ENCODE measurements at places on chromosomes 4 and X. TPM values are rescaled to one million over a fixed set of nuclear protein-coding genes. Genes with fewer than 3 reads are reported as not detected.

The RAI2 gene
- 6.7 TPM for total RNA-seq

GRCh38 chr4:23835774-23836478 lies 53.9 kb downstream of the PPARGC1A start:
- no peak for DNase-seq

The SPP1 gene
- total RNA-seq = 1.9 TPM

GRCh38 chrX:73851014-73852009 lies 288.3 kb downstream of the CHIC1 start:
- DNase-seq = peak; percentile 97

- DNase-seq = no peak
These were observed 73.9 kb downstream of the APBB2 start for GRCh38 chr4:41140410-41140809.

DNA sequence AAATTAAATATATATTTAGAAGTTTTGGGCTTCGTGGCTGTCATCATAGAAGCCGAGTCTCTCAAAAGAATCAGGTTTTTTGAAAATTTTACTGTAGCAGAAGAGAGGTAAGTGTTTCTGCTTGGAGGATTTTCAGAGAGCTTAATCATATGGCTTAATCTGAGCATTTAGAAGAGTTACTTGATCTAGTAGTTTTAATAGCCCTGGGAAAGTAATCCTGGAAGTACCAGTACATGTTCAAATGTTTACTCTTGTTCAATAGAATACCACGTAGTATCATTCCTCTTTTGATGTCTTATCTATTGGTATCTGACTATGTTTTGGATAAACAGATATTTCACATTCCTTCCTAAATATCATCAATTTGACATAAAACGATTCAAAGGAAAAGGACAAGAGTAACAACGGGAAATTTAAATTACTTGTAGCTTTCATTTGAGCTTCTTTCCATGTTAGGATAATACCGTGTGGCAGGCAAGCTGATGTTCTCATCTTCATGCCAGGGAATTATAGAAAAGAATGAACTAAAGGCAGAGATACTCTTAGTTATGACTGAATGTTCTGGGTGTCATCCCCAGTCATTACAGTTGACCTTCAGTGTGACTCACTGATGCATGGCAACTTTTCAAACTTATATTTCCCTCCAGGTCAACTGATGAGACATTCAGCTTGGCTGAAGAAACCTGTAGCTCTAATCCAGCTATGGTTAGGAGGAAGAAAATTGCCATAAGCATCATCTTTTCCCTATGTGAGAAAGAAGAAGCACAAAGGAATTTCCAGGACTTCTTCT lies 89.8 kb downstream of the FNIP2 start:
- DNase-seq = no peak

- DNase-seq = no peak
These were observed 508.7 kb upstream of the HTR2C start for GRCh38 chrX:114075073-114075673.

GRCh38 chr4:157185363-157185762 lies 35.2 kb upstream of the GRIA2 start:
- no peak for DNase-seq

DNA sequence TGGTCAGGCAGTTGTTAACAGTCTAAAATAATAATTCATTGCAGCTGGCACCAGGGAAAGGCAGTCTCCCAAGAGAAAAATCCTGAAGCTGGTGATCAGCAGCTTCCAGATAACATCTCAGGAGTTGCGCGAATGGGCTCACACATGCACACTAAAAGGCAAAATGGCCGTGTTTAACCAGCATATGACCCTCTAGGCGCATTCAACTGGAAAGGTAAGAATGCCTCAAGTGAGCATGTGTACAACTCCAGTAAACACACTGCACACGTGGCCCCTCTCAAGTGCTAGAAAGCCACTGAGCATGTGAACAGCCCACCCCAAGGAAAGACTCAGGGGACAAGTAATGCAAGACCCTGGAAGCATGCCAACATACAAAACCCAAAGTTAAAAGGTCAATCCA lies 33.1 kb downstream of the STPG2 start:
- no peak for DNase-seq

- DNase-seq = no peak
These were observed 436.9 kb downstream of the NLGN4X start for GRCh38 chrX:5791721-5792120.

The USP27X gene
- total RNA-seq = 2.8 TPM

GRCh38 chr4:99642725-99643489 lies 14.7 kb downstream of the C4orf54 start:
- DNase-seq = no peak

The SNCA gene
- total RNA-seq = 17.5 TPM

GRCh38 chr4:161133586-161134276 lies 1030.1 kb downstream of the FSTL5 start:
- no peak for DNase-seq

The RHOXF2B gene
- total RNA-seq = not detected

DNA sequence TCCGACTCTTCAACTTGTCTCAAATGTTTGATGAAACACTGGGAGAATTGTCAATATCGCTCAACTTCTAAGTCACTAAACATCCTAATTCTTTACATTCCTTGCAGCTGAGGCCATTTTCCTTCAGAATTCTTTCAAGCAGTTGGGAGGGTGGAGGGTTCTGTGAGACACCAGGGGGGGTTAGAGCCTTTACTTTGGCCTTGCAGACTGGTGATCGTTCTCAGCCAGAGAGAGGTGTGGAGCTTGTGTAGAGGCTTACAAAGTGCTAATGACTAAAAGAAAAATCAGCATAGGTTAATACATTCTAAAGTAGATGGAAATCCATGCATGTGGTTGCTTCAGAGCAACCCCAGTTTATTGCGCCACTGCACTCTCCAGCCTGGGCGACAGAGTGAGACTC lies 21.3 kb upstream of the SOX3 start:
- no peak for DNase-seq

- DNase-seq = no peak
These were observed 13.3 kb downstream of the USP27X start for GRCh38 chrX:49892542-49892941.

DNA sequence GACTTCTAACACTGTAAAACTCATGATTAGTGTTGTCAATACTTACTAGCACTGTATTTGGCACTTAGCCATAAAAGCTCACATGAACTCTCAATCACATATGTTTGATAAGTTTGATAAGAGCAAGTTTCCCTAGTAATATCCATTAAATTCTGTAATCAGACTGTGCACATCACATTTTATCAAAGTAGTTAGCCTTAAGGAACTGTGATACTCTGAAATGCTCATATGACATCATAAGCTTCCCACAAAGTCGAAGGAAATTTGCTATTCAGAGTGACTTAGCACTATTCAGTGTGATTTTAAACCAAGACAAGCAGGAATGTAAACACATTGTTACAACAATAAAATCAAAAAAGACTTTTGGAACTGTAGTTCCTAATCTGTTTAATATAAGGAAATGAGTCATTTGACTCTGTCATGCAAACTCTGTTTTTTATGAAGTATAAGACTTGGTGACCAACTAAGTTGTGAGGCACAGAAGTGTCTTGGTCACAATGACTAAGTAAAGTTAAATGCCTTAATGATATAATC lies 6.7 kb downstream of the SLC7A11 start:
- DNase-seq = no peak

DNA sequence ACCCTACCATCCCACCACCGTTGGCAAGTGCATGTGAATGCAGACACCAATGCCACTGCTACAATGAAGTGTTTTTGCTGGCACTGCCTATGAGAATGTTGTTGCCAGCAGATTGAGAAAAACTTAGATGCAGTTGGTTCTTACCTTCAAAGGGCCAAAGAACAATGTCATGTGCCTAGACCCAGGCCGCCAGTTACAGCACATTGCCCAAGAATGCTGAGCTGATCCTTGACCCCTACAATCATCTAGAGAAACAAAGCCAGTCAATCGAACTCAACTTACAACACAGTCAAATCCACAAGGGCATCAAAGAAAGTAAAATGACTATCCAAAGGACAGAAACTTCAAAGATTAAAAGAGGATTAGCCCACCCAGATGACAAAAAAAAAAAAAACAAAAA lies 102.4 kb upstream of the SPIN4 start:
- no peak for DNase-seq

- no peak for DNase-seq
These were observed 143.4 kb downstream of the KLHL13 start for GRCh38 chrX:117973110-117973807.

The GAB1 gene
- total RNA-seq = 42.9 TPM

DNA sequence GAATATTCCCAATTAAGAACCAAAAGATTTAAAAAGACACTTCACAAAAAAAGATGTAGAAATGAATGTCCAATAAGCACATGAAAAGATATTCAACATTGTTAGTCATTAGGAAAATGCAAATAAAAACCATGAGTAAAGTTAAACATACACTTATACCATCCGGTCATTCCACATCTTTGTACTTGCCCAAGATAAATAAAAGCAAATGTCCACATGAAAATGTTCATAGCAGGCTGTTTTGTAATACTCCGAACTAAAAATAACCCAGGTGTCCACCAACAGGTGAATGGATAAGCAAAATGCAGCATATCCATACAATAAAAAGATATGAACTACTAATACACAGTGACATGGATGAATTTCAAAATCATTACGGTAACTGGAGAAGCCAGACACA lies 28.6 kb upstream of the ZCCHC4 start:
- DNase-seq = no peak

DNA sequence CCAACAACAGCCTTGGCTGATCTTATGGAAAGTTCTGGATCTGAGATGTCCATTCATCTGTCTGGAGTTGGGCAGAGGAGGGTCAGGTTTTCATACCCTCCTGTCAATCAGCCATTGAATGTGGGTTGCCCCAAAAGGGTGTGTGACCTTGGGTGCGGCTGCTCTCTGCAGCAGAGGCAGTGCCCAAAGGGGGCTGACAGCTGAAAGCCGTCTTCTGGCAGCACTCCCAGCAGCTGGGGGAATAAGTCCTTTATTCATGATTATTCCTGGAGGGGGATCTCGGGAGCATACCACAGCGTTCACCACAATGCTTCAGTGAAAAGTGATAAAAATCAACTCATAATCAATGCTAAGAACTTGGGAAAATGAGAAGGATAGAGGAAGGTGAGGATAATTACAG lies 54.7 kb downstream of the OTC start:
- DNase-seq = no peak

The NLGN3 gene
- total RNA-seq = 0.52 TPM
